ENCODE measurements at places on chromosomes 6 and 20.
A peak's percentile ranks its signal among the peaks of the same experiment; 100 is the strongest.

GRCh38 chr20:12925210-12925755 lies 83.5 kb upstream of the SPTLC3 start:
- no peak for DNase-seq

DNA sequence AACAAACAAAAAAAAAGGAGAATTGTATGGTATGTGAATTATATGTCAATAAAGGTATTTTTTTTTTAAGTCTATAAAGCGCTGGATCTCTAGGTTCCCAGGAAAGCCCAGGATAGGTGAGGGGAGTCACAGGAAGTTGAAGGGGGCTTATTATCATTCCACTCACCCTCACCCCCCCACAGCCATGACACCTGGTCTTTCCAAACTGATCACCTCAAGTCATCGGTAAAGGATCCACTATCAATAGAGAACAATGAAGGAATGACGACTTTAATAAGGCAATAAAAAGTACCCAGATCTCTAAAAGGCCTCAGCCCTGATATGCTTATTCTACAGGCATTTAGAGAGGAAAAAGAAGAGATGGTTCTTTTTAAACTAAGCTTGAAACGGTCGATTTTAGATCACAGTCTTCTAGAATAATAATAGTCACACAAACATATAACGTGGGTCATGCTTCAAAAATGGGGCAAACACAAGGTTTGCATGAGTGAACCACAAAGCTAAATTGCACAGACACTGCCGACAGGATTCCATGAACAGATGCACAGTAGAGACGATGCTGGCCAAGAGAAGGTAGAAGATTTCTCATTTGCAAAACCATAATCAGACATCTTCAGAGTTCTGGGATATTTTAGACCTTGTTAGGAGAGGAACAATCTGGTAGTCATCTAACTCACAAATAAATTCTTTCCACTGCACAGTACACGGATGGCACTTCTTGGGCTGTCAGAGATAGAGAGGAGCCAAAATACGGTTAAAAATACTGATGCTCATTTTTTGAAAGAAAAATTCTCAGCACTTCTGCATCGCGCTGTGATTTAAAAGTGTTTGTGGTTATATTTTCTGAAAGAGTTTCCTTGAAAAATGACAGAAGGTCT lies 21.0 kb downstream of the ZMYND8 start:
- DNase-seq, result no peak

DNA sequence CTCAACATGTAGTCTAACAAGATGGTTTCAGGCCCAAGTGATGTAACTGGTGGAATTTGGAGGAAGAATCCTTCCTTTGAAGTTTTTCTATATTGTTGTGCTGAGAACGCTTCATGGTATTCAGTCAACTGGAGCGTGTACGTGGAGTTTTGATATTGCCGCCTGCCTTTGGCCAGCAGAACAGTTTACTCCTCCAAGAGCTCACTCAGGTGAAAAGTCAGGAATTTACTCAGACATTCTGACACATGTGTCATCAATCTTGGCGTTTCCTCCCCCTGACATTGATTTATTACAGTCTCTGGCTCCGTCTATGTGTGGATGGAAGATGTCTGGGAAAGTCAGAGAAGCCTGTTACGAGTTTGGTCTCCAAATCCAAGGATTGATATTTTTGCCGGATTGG lies 19.0 kb upstream of the TGM2 start:
- DNase-seq, result no peak

- no peak for DNase-seq
These were observed 24.4 kb downstream of the MARCKS start for GRCh38 chr6:113881478-113881980.

DNA sequence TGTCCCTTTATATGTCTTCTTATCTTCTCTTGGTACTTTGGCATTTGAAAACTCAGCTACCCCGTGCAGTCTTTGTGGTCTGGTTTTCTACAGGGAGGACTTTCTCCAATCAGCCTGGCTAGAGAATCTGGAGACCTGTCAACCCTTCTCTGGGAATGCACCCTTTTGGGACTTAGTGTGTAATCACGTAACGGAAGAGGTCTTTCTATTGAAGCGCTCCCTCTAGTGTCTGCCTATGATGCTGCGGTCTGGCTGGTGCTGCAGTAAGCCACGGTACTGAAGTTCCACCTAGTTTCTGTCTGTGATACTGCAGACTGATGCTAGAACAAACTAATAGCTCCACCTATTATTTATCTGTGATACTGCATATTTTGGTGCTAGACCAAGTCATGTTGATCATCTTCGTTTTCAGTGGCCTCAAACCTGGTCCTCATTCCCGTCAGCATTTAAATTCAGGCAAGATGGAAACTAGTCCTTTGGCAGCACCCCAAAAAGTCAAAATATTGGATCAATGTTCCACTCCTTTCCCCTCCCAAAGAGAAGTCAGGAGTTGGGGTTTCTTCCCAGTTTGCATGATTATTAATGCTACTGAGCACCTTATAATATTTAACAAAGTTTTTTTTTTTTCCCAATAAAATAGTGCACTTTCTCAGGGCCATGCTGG lies 12.5 kb upstream of the SIRPB2 start:
- peak; percentile 60 for DNase-seq

- DNase-seq, result no peak
These were observed 24.6 kb downstream of the CEBPB start for GRCh38 chr20:50215101-50215690.

DNA sequence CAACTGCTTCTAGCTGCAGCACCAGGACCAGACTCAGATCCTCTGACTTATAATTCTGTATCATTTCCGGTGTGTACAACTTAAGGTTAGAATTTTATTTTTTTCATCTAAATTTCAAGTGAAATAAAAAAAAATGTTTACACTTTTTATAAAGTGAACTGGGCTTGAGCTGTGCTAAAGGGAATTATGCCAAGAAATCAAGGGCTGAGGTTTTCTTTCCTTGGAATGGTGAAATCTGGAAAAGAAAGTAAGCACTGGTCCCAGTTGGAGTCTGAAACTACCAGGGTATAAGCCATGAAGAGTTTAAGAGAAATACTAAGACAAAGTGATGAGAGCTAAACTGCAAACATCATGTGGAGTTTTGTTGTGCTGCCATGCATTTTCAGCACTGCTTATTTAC lies 21.7 kb upstream of the FYN start:
- no peak for DNase-seq

DNA sequence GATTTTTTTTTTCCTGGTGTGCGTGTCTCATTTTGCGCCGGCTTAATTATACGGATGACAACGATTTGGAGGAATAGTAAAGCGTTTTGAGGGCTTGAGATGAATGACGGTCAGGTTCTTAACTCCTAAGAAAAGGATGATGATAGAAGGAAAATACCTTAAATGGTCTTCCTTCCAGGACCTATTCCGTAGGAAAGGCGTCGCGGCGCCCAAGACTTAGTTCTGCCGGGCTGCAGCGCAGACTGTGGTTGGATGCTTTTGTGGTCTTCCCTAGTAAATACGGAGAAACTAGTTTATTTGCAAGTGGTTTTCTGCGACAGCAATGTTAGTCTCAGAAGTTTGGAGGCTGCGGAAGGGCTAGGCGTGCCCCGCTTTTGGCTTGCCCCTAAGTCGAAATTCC lies 8.4 kb downstream of the GNAS-AS1 start:
- DNase-seq, result no peak

GRCh38 chr6:24329451-24329850 lies 28.4 kb downstream of the DCDC2 start:
- no peak for DNase-seq

DNA sequence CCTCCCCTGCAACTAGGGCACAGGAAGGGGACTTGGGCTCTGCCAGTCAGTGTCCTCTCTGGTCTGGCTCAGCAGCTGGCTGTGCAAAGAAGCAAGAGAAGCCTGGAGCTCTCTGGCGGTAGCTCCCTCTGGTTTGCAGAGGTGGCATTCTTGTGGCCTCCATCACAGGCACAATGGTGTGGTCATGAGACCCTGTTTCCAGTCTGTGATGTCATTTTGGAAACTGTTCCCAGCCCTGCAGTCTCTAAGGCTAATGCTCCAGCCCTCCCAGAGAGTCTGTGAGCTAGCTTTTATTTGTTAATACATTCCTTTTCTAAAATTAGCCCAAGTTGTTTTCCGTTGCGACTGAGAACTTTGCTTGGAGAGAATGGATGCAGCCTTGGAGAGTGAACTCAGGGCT lies 69.5 kb upstream of the FOXQ1 start:
- DNase-seq, result no peak

GRCh38 chr6:141540207-141540606 lies 592.5 kb upstream of the GJE1 start:
- no peak for DNase-seq

DNA sequence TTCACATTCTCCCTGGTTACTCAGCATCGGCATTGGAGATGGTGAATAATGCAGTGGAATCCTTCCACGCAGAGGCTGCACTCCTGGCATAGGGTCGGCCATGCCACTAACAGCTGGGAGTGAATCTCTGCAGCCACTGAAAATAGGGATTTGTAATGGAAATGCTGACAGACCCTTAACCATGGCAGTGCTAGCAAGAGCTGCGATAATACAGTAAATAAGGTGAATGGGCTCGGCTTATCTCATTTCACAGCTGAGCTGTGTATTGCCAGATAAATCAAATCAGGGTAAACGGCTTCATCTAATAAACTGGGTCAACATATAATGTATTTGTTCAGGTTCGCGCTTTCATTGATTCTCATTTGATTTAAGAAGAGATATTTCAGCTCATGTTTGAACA lies 156.8 kb downstream of the SLC35B3 start:
- no peak for DNase-seq

DNA sequence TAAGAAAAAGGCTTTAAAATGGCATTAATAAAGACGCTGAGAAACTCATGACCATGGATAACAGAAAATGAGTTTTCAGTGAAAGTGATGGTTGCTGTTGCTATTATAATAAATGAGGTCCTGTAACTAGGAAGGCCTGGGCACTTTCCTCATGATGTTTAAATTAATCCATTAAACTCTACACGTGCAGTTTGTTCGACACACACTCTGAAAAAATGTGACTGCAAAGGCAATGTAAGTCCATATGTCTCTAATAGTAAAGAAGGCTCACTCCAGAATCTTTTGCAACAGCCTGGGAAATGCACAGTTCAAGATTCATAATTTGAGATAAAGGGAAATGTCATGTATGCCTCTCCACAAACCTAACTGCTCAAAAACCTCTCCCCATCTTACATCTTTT lies 153.4 kb downstream of the COL12A1 start:
- no peak for DNase-seq

All from stimulated activated CD4-positive, alpha-beta T cell treated with anti-CD3 and anti-CD28 coated beads, Interleukin-4, amount 100 ng/mL, for 4 hours (primary cell).